ENCODE measurements at places on chromosomes 6 and 20.

DNA sequence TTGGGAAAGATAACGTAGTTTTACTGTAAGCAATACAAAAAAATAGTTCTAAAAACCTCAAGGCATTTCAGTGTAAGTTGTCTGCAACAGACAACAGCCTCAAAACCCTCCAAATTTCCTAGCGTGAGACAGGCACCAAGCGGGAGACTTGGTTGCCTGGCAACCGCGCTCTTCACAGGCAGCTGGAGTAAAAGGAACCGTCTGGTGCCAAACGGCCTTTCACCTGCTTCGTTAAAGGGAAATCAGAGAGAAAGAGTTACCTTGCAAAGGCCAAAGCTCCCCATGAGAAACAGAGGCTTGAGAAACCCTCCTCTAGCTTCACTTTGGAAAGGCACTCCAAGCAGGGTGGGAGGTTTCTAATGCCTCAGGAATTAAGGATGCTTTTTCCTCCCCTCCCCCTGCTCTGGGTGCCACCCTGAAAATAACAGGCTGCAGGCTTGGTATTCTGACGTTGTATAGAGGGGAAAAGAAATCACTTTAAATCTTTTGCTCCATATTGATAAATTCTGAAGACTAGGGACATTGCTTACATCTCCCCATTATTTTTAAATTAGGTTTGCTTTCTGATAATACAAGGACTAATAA, 129.7 kb upstream of the UFL1 start:
- DNase-seq, result peak; percentile 65

DNA sequence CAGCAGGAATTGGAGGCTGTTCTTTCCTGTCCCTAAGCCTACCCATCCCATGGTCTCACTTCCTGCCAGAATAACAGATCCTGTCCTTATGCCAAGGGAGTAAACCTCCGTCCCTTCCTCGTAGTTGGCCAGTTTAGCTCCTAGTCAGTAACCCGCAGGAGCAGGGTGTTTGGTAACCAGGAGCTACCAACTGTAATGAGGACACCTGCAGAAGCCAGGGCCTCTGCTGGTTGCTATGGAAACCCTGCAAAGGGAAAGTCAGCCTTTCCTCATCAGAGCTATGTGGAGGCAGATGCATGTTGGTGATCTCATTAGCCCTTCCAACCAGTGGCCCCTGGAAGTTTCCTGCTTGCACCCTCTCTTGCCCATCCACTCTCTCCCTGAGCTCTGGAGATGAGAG, 368.2 kb upstream of the SULF2 start:
- no peak for DNase-seq

DNA sequence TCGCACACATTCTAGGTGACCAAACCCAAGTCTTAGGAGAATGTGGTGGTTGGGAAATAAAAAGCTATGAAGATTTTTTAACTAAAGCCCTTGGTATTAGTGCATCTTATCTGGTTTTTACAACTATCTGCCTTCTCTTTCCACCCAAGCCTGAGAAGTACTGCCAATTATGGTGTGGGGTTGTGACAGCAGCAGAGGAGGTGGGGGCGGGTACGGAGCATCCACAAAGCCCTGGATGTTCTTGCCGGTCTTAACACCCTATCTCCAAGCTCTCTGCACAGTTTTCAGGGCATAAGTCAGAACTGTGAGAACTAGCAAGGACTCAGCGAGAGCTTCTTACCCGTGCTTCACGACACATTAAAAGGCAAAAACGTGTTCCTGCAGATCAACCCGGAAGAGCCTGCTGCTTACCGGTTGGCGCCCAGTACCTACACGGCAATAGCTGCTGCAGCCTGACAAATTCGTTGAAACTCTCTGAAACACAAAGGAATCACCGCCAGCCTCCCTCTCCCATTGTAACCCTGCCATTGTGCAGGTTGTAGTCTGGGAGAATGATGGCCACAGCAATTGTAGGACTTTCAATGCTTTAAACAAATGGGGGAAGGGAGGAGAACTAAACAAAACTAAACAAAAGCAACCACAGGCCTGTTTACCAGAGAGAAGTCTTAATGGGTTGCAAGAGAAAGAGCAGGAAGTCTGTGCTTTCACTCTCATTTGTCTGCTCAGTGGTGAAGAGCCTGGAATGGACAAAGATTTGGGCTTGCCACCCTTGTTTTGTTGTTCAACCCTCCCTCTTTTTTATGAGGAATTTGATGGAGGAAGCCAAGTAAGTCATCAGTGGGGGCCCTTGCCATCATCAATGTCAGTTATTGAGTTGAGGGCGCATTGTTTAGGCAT, 461.0 kb upstream of the JARID2 start:
- DNase-seq, result peak; percentile 56

GRCh38 chr6:7668936-7669335, 57.0 kb upstream of the BMP6 start:
- no peak for DNase-seq

DNA sequence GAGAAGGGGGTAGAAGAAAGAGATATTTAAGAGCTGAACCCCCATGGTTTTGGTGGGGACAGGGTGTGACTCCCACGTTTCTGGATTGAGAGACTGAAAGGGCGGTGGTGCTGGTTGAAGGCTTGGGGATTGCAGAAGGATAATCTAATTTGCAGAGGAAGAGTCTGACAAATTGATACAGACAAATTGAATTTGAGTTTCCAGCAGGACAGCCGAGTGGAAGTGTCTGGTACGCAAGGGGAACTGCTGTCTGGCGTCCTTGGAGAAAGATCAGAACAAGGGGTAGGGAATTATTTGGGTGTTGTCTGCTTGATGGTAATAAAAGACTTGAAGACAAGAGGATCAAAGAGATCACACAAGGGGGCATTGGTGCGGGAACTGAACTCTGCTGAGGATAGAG, 40.5 kb upstream of the MDGA1 start:
- no peak for DNase-seq

GRCh38 chr20:50915424-50915823, 15.8 kb downstream of the ADNP start:
- DNase-seq, result no peak

- peak; percentile 69 for DNase-seq
These were observed 50.8 kb upstream of the NRN1 start for GRCh38 chr6:6057442-6058053.

DNA sequence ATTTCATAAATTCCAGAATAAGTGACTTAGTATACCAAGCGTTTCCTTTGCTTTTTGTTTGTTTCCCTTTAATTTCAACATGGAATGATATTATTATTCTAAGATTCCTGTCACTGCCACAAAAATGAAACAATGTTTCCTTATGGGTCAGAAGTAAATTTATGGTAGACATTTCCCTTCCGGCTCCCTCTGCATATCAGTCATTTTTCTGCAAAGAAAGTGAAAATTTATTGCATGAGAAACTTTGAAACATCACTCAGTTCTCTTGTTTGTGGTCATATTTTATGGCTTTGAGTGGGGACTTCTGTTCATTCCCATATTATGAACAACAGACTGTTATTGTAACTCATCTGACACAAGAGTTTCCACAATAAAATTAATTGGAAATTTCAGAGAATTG, 97.8 kb downstream of the NKAIN2 start:
- DNase-seq, result no peak

DNA sequence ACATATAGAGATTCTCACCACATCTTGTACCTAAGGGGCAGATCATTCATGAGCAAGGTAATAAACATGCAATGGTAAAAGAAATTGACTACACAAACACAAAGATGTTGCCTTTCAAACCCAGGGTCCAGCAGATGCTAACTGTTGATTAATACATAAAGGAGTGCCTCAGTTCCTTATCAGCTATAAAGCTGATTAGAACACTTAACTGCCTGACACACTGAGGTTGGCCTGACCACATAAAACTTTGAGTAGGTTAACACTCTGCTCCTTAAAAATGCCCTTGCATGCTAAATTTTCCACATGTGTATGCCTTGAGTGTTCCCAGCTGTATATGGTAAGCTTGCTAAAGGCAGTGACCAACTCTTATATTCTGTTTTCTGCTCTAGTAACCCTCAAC, 14.9 kb downstream of the CRISP2 start:
- DNase-seq, result no peak

GRCh38 chr6:144285798-144286502, 815 bp downstream of the UTRN start:
- DNase-seq, result no peak

- peak; percentile 36 for DNase-seq
These were observed 773 bp downstream of the SMAP1 start for GRCh38 chr6:70668499-70668812.

GRCh38 chr6:27296106-27296783, 15.8 kb downstream of the POM121L2 start:
- DNase-seq, result no peak

DNA sequence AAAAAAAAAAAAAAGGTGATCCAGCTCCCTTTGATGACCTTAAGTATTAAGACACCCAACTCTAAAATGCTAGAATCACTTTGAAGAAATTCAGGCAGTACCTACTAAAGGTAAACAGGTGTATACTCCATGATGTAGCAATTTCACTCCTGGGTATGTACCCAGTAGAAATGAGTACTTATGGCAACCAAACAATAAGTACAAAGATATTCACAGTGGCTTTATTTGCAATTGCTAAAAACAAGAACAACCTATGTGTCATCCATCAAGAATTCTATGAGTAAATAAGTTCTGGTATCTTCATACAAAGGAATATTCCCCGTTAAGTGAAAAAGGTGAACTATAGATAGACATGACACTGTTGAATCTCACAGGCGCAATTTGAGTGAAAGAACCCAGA, 29.4 kb downstream of the MDGA1 start:
- DNase-seq, result no peak

DNA sequence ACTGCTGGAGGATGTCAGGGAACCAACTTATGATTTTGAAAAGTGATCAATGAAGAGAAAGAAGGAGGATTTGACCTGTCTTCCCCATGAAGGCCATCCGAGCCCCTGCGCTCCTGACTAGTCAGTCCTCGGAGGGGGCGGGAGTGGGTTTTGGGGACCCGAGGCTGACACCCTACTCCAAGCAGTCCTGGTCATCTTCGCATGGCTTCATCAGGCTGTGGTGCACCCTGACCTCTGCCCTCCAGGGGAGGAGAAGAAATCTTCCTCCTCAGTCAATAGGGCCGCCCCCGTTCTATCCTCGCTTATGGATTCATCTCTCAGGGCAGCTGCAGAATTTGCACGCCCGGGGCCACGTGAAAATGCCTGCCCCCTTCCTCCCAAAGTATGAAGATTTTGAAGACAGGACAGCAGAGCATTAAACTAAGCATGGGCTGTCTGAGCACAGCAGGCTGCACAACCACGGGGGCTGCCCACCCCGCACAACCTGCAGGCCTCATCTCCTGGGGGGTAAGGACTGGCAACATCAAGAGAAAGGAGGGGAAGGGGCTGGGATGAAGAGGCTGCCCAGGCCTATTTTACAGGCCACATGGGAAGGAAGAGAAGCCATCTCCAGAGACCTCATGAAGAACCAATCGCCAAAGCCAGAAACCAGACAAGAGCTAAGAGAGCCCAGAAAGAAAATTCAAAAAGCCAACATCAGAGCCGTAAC, 138.1 kb upstream of the PHACTR3 start:
- DNase-seq, result no peak

- no peak for DNase-seq
These were observed 83.0 kb upstream of the FAM184A start for GRCh38 chr6:119161438-119161837.

DNA sequence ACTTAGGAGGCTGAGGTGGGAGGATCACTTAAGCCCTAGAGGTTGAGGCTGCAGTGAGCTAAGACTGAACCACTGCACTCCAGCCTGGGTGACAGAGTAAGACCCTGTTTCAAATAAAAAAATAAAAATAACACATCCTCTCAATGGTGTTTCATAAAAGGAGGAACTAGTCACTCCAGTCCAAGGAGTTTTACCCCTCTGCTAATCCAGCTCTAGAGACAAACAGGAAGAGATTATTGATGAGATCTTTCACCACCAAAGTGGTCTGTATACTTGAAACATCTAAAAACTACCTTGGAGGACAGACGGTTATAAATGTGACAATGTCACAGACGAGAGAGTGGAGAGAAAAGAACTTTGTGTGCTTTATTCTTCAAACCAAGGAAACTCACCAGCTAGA, 58.2 kb downstream of the PIGU start:
- DNase-seq, result no peak

- DNase-seq, result no peak
These were observed 7.8 kb upstream of the NR2E1 start for GRCh38 chr6:108157981-108158525.

DNA sequence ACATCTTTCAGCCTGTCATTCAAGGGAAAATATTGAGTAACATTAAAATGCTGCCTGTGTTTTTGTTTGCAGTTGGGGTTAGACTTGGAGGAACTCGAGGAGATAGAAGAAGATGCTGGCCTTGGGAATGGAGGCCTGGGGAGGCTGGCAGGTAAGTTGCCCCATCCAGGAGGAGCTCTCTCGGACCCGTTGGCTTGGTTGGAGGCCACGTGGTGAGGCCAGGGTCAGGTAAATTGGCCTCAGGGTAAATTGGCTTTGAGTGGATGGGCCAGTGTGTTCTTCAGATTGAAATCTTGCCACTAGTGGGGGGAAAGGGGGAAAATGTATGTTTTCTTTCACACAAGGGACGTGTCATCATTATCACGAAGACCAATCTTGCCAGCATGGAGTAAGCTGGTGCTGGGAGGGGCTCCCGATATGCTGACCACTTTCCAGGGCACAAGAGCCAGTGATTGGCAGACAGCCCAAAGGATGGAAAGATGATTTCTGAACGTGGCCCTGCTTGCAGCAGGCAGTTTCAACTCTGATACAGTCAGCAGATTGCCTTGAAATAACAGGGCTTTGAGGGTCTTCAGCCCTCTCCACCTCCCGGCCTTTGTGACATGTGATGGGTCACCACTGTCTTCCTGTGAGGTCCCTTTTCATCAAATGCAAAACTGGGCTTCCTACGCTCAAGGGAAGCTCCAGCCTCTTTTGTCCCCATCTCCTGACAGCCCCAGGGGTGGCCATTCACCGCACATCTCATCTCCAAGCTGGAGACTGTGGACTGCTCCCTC, 21.4 kb downstream of the PYGB start:
- DNase-seq, result no peak

DNA sequence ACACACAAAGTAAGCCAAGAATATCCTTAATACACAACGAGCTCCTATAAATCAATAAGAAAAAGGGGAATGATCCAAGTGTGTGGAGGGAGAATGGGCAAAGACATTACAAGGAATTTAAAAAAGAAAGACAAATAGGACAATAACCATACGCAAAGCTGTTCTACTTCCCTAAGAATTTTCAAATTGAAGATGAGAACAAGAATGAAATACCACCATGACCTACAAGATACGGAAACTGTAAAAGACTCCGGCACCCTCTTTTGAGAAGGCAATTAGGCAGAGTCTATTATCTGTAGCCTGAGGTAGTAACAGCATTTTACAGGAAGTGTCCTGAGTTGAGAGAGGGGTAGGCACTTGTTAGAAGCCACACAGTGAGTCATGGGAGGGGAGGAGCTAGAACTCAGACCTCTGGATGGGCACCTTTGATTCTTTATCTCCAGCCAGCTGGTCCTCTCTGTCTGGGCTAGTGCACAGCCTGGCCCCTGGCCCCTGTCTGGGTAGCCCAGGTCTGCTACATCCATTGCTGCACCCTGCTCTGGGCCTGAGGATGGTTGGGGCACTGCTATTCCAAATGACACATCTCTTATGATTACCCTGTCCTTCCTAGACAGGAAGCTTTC, 15.3 kb downstream of the RSPO4 start:
- no peak for DNase-seq

DNA sequence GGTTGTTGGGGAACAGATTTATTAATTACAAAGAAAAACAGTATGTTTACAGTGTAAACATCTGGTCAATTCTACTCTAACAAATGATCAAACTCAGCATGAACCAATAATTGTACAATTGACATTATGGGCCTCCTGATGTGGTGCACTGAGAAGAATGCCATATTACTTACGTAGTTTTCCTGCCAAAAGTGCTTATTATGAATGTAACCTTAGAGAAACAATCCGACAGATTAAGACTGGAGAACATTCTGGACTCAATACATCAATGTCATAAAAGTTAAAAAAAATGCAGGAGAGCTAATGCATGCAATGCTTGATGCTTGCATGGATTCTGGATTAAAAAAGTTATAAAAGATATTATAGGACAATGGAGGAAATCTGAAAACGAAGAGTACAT, 69.0 kb downstream of the LYRM4 start:
- DNase-seq, result no peak

Data from NCI-H2081 (cell line).